T-helper 2 cell (primary cell): ENCODE measurements at places on chromosomes 1 and 21.

DNA sequence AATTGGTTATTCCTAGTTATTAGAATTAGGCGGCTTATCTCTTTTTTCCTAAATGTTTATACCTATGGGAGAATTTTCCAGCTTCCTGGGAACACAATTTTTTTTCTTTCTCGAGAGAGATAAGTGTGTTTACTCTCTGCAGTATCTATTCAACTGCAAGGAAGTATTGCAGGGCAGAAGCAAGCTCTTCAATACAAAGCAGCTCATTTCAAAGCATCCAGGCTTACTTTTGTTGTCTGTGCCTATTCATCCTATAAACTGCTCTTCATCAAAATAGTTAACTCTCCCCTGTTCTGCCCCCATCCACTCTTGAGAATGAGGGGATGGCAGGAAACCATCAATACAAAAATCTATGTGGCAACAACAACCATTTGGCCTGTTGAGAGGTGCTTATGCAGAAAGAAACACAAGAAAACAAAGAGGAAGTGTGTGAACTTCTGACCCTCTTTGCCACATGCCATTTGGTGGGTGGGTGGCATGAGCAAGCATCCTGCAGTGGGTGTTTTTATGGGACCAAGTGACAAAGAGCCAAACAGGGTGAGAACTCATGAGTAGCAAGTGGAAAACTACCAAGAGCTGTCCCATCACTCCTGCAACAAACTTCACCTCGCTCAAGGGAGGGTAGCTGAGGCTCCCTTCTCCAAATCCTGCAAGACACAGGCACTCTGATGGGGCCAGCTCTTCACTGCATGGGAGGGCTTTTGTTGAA lies 50.6 kb upstream of the MRPS6 start:
- no peak for DNase-seq

- peak; percentile 19 for DNase-seq
Observed at GRCh38 chr1:247373721-247374141, 42.1 kb upstream of the ZNF496 start.

GRCh38 chr1:93653656-93654055 lies 28.0 kb downstream of the BCAR3 start:
- DNase-seq, result no peak

GRCh38 chr1:171754971-171755370 lies 13.1 kb upstream of the VAMP4 start:
- DNase-seq, result no peak

DNA sequence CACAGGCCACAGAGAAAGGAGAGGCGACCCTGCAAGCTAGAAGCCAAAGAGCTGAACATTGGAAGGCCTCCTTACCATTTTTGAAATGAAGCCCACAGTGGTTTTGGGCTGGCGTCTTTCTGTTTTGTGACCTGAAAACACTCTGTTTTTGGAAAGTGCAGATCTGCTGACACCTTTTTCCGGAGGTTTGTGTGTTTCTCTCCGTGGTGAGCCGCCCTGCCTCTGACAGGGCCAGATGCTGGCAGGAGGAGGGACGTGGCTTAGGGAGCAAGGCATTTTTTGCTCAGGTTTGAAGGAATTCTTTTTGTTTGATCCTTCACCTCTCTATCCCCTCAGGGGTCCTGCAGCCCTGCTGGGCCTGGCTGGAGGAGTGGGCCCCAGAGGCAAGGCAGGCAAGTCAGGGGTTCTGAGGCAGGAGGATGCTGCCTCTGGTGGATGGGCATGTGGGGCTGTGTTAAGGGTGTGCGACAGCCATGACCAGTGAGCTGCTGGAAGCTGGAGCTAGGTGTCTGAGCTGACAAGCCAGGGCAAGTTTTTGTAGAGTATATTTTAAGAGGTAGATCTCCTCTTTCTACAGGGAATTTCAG lies 133.8 kb downstream of the CAMTA1 start:
- no peak for DNase-seq

GRCh38 chr21:42653231-42654061 lies at the start of gene PDE9A:
TSS of gene PDE9A (plus strand) at chr21:42653621. CDS start at chr21:42653815, 194 bp downstream.
- peak; percentile 65 for DNase-seq

DNA sequence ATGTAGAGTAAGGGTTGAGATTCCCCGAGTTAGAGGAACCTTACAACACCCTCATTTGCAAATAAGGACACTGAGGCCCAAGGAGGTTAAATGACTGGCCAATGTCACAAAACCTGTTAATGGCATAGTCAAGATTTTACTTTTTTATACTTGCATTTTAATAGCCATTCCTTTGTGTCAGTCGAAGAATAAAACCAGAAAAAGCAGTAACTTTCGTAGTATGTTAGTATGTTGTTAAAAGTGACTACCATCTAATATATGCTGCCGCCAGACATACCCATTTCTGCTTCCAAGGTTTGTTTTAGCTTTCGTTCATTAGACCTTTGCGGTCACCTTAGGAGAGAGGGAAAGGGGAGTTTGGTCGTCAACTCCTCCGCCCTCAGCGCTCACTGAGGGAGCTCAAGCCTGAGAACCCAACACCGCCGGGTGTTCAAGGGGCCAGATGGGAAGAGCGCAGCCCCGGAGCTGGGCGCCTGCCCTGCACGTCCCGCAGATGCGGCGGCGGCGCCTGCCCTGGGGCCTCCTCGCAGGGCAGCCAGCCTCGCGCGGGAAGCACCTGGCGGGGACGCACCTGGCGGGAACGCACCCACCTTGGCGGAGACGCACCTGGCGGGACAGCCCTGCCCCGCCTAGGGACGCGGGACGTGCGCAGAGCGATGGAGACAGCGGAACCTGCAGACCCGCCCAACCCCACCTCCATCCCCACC lies 466 bp downstream of the VPS26C start:
- DNase-seq, result no peak

- DNase-seq, result no peak
Observed at GRCh38 chr1:117653732-117654492, 48.1 kb downstream of the TENT5C start.

DNA sequence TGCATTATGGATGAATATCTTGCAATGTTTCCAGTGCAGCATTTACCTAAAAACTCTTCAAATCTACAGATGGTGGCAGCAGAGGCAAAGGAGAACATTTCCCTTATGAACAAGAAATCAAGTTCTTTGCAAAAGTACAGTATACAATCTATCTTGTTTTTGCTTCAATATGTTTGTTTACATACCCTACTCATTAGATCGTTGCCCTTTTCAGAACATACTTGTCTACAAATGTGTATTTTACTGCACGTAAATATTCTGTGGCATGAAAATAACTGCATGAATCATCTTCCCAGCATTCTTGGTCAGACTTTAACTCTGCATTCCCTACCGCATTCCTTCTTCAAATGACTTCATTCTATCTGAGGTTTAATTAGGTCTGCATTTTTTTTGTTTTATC lies 212.7 kb downstream of the ZP4 start:
- peak; percentile 51 for DNase-seq

DNA sequence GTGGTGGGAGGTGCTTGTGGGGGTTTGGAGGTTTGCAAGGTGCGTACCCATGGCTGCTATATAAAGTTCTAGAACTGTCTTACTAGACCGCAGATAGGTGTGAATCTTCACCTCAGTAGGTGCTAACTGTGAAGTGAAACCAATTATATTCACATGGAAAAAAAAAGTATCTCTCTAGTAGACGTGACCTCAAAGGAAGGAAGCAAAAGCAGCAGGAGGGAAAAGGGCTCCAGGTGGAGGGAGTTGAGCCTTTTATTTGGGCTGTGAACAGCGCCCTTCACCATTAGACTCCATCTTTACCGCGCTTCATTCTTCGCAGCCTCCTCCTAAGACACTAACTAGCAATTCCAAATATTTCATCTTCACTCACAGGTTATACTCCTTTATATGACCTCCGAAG lies 129.8 kb downstream of the TBX19 start:
- DNase-seq, result peak; percentile 77

DNA sequence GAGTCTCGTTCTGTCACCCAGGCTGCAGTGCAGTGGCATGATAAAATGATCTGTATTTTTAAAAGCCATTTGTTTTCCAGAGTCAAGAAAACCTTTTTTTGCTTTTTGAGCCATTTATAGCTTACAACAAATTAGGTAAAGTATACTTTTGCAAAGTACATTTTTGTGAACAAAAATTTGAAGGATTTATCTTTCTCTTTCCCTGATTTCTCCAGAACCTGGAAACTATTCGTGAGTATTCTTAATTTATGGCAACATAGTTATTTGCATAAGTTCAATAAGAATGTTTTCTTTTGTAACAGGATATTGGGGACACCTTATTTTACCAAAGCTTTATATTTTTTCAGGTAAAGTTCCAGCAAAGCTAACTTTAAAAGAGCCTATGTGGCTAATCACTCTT lies 37.4 kb upstream of the SLC35F3 start:
- DNase-seq, result no peak

DNA sequence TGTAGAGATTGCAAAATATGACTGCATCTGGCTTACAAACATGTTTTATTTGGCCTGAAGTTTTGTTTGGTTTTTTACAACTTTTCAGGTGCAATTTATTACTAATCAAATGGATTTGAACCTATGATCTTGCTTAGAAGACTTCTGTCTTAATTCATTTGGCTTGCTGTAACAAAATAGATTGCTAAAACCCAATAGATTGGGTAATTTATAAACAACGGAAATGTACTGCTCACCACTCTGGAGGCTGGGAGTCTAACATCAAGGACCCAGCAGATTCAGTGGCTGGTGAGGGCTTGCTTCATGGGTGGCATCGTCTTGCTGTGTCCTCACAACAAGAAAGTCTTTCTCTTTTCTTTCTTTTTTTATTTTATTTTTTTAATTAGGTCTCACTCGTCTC lies 72.9 kb downstream of the LBR start:
- DNase-seq, result no peak

GRCh38 chr21:43782431-43783097 lies 6.5 kb upstream of the CSTB start:
- no peak for DNase-seq

GRCh38 chr1:22625262-22625925 lies 11.0 kb upstream of the C1QA start:
- DNase-seq, result no peak

DNA sequence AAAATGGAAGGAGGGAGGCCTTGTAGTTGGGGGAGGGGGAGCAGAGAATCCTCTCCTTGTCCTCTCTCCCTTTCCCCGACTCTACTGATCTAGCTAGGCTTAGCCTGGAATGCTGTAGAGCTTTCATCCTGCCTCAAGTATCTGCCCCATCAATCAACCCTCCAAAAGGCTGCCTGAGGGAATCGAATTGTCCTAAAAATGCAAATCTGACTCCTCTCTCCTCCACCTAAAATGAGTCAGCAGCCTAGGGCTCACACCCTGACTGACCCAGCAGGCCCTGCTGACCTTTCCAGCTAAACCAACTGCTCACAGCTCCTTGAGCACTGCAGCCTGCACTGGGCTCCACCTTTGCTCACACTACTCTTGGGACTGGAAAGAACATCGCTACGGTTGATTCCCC lies 2.8 kb downstream of the HPDL start:
- no peak for DNase-seq

- peak; percentile 25 for DNase-seq
Observed at GRCh38 chr21:42654179-42654912, 925 bp downstream of the PDE9A start.

DNA sequence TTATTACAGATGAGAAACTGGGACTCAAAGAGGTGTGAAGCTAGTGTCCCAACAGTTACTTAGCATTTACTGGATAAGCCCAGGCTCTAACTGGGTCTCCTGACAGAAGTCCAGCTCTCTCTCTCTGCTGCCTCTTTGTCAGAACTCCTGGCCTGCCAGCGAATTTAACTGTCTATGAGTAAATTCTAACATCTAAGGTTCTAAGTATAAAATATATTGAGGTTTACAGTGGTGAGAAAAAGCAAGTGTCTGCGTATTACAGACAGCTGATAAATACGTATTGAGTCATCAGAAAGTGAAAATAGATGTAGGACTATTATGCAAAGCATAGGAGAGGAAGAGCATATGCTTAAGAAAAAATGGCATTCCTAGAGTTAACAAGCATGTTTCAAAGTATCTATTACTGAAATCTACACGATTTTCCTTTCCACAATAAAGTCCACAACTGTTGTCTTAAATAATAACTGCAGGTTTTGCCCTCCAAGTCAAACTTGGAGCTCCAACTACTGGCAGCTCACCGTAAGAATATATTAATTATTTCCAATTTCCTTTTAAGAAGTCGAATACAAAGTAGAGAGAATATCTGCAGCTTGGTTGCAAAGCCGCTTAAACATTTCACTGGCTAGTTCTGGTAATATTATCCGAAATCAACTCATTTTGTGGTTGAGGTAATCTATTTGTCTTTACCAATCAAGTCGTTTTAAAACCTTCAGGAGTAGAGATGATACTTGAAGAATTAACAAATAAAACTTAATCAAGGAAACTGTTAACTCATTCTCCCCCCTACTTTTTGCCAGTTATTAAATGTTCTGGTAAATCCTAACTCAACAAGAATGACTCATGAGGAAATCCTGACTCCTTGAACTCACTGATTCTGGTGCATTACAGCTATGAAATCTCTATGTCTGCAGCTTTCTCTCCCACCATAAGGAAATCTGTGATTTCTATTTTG lies 1.4 kb upstream of the RGS2 start:
- DNase-seq, result no peak

GRCh38 chr1:89254658-89255287 lies 17.9 kb downstream of the GBP5 start:
- no peak for DNase-seq

DNA sequence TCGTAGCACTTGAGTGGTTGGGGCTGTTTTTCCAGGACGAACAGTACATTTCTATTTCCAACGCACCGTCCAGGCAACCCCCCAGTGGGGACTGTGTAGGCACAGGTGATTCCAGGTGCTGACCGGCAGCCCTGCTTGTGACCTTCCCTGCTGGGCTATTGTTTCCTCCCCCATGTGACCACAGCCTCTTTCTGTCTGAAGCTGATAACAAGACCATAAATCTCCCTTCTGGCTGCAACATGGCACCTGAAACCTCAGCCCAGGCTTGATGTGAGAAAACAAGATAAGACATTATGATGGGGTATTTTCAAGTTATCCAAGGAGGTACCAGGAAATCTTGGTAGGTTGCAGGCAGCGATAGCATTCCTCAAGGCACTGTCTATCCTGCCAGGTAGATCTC lies 48.2 kb downstream of the HLX start:
- DNase-seq, result no peak

- DNase-seq, result no peak
Observed at GRCh38 chr1:47554901-47555300, 117.1 kb downstream of the FOXD2 start.

GRCh38 chr1:224116131-224116530 lies 2.2 kb downstream of the FBXO28 start:
- no peak for DNase-seq

DNA sequence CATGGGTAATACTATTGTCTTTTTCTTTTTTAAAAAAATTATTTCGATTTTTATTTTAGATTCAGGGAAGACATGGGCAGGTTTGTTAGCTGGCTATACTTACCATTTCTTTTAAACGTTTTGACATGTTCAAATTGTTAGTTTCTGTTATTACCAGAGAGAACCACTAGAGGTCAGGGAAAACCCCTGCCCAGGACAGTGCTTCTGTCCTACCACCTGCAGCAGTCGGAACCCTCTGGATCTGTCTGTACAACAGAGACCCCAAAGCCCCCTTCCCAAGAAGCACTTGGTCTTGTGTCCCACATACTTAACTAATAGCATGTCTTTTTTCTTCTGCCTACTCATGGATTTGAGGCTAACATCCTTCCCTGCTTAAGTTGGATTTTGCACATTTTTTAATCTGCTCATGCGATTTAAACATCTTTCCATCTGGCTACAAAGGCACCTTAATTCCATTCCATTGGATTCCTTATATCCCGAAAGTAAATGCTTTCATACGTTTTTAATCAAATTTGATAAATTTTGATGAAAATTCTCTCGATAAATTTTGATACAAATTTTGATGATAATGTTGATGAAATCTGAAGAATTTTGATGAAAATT lies 10.0 kb upstream of the C1orf115 start:
- no peak for DNase-seq
